ENCODE measurements at places on chromosomes 1 and 21.

DNA sequence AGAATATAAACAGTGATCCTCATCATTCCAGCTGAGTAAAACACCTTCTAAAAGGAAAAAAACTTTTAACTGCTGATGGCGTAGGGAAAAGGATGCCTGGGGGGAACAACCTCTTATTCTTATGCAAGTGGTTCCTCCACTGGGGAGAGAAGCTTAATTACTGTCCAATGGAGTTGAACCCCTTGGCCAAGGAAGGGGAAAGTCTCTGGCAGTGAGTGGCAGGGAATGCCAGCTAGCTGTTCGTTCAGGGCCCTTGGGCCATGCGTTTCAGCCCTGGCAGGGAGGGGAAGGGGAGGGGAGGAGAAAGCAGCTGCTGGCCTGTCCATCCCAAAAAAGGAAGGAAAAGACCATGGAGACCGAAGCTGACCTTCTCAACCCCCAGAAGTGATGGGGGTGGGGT, 22.6 kb upstream of the SYCP1 start:
- DNase-seq, result no peak

DNA sequence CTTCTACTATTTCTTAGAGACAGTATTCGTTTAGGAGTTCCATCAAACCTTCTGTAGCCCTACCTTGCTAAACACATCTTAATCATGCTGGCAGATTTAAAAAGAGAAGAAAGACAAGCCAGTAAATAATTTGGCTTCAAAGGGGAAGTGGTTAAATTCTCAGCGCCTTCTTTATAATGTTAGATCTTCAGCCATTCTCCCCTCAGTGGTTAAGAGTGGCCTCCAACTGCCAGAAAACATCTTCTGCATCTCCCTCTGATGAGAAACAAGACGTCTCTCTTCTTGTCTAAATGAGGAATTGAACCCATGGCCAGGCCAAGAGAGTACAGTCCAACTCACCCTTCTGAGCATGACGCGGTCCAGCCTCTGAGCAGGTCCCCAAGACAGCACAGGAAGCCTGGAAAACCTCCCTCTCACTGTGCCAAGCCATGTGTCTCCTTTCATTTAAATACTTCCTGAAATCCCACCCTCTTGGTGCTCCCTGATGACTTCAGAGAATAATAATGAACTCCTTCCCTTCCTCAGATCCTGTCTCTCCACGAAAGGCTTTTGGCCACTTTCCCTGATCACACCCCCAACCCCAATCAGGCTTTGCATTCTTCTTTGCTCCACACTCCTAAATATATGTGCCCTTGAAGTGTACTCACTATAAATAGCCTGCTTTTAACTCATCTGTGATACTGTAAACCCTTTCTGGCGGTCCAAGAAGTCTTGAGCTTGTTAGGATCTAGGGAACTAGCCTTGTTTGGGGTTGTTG, 16.4 kb upstream of the LRRC52 start:
- DNase-seq, result no peak

DNA sequence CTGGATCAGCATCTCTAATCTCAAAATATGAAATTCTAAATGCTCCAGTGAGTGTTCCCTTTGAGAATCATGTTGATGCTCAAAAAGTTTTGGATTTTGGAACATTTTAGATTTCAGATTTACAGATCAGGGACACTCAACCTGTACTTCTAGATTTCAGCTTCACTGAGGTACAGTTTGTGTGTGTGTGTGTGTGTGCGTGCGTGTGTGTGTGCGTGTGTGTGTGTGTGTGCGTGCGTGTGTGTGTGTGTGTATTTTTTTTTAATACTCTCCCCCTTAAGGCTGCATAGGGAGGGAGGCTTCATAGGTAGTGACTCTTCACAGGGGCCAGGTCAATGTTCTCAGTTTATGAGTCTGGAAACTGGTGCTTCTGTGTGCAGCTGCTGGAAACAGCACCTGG, 77.5 kb downstream of the BRINP2 start:
- DNase-seq, result no peak

GRCh38 chr1:79448426-79448825, 441.9 kb upstream of the ADGRL4 start:
- DNase-seq, result no peak

DNA sequence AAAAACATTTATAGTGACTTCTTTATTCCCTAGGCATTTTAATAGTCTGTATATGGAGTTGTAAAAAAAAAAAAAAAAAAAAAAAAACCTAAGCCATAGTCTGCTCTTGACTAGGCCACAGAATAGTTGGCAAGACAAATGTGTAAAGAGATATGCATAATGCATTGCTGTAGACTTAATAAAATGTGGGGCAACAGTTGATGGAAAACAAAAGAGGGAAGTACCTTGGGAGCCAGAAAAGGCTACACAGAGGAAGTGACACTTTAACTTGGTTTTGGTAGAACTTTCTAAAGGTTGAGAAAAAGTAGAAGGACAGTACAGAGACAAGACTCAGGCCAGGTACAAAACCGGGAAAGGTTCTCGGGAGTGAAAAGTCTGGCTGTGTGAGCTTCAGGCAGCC, 802.9 kb upstream of the ADAMTS5 start:
- no peak for DNase-seq

DNA sequence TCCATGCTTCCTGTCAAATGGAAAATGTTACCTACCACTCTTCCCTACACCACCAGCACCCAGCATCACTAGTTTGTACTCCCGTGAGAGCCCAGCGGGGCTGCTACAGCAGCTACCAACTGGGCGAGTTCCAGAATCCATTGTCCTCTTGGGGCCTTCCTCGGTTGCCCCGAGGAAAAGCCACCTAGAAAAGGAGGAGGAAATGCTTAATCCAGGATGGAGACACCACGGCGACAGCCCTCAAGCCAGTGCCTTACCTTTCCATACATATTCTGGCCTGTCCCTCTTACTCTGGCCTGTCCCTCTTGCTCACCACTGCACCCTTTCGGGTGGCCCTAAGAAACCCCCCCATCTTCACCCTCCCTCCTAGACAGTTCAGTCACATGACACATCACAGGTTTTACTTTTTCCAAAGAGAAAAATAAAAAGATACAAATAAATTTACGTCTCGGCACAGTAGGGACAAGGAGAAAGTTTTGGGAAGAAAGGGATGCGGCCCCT, 478 bp downstream of the RIT1 start:
- no peak for DNase-seq

DNA sequence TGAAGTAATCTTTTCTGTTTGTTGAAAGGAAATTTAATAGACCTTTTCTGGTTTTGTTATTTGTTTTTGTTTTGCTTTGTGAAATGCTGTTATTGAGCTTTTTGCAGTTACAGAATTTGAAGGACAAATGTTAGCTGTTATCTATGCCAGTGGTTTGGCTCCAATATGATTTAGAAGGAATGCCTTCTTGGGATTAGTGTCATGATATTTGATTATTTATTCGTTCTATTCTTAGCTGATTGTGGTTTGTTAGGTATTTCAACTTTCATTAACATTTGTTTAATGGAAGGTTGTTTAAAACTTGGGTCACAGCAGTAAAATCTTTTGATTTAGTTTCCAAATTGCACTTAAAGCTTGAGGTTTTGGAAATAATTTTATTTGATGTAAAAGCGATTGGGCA, 33.5 kb downstream of the ADGRL2 start:
- no peak for DNase-seq

GRCh38 chr1:240000634-240001033, 91.0 kb upstream of the FMN2 start:
- no peak for DNase-seq

DNA sequence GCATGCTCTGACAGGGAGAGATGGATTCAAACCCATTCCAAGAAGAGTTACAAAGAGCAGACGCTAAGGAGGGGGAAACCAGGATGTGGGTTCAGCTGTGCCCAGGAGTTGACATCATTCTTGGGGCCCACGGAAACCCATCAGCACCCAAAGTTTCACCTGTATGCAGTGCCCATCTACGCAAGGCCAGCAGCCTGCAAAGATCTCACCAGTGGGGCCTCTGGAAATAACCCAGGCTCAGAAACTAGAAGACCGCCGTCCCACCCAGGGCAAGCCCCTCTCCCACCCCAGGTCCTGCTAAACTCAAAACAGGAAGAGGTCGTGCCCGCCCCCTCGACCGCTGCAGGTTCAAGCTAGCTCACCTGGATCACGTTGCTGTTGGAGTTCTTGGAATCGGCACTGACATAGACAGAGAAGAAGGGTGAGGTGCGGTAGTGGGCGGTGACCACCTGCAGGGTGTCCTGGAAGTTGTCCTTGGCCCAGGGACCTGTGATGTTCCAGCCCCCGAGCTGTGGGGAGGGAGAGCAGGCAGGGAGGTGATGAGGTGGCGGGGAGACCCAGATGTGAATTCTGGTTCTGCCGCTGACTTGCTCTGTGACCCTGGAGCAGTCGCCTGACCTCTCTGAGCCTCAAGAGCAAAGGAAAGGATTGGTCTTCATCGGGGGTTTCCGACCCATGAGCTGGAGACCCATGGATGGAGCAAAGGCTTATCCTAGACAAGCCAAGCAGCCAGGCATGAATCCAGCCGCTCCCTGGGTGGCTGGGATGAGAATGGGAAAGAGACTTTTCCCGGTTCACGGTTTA, 31.7 kb downstream of the ECE1 start:
- no peak for DNase-seq

DNA sequence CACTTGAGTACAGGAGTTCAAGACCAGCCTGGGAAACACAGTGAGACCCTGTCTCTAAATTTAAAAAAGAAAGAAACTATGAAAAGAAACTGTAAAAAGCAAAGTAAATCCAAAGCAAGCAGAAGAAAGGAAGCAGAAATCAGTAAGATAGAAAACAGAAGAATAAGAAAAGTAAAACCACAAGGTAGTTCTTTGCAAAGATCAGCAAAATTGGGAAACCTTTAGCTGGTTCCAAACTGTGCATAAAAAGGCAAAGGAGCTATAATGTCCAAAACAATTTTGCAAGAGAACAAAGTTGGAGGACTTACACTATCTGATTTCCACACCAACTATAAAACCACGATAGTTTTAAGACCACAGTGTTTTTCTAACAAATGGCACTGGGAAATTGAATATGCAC, 218.8 kb downstream of the RPS6KC1 start:
- no peak for DNase-seq

- DNase-seq, result no peak
Observed at GRCh38 chr1:31739346-31739745, 24.8 kb downstream of the ADGRB2 start.

GRCh38 chr1:93608187-93609109, 73.2 kb downstream of the BCAR3 start:
- DNase-seq, result no peak

- DNase-seq, result no peak
Observed at GRCh38 chr1:176863613-176864012, 300.9 kb downstream of the ASTN1 start.

GRCh38 chr1:28236656-28237322, 865 bp downstream of the ATP5IF1 start:
- DNase-seq, result no peak
